NK-92 treated with Interleukin-12 subunit alpha and Interleukin-12 subunit beta, amount 100 ng/mL, for 24 hours (cell line): ENCODE measurements at places on chromosomes 5 and 9.

- no peak for DNase-seq
These were observed 113.7 kb upstream of the LMX1B start for GRCh38 chr9:126499911-126500599.

- DNase-seq = no peak
These were observed 143.7 kb downstream of the SCAMP1 start for GRCh38 chr5:78503958-78504653.

DNA sequence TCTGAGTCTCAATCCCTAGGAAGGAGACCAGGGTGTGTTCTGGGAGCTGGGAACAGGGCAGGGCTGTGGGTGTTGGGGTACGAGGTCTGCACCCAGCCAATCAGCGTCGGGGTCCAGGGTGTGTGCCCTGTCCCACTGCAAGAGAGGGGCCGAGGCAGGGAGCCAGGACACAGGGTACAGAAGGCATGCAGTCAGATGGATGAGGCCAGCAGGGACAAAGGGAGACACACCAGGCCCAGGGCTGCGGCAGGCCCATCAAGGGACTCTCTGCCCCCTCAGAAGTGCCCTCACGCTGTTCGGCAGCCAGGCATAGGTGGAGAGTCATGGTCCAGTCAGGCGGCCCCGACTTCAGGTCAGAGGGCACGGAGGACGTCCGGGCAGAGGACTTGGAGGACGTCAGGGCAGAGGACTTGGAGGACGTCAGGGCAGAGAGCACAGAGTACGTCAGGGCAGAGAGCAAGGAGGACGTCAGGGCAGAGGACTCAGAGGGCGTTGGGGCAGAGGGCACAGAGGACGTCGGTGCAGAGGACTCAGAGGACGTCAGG lies 28.8 kb upstream of the ADAMTS2 start:
- DNase-seq = no peak

DNA sequence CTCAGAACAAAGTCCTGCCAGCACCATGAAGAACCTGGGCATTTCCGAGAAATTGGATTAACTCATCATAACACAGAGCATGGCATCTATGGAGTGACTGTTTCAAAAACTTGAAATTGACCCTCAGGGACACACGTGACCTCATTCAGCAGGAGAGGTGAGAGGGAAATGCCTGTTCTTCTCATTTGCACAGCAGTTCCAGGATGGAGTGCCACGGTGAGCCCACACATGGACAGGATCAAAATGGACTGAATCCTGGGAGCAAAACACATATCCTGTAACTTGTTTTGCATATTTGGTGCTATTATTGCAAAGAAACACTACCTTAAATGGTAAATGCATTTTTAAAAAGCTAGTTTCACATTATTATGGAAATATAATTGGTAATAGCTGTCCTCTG lies 256.1 kb upstream of the IRX2 start:
- no peak for DNase-seq

DNA sequence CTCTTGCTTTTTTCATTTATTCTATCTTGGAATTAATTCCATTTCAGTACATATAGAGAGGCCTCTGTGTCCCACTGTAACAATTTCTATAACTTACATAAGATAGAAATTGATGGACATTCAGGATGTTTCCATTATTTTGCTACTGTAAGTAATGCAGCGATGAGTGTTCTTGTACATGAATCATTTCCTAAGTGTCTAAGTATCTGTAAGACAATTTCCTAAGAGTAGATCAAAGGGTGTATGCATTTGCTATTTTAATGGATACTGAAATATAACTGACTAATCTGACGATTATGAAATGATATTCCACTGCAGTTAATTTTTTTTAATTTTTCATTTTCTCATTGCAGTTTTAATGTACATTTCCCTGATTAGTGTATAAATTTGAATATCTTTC lies 23.0 kb upstream of the RBM22 start:
- no peak for DNase-seq

DNA sequence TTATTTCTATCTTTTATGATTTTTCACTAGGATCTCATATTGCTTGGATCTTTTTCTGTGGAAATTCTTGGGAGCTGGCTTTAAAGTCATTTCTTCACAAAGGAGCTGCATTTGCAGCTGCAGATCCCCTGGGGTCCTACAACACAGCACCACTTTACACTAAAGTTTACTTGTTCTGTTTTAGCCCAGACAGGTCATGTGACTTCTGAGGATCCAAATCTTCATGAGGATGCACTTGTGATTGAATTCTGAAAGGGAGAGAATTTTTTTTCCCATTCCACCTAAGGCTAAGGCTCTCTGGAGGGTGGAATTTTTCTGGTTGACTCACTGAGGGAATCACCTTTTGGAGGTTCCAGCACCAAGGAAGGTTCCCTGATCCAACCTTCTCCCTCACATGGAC lies 43.4 kb downstream of the ACOT12 start:
- no peak for DNase-seq

DNA sequence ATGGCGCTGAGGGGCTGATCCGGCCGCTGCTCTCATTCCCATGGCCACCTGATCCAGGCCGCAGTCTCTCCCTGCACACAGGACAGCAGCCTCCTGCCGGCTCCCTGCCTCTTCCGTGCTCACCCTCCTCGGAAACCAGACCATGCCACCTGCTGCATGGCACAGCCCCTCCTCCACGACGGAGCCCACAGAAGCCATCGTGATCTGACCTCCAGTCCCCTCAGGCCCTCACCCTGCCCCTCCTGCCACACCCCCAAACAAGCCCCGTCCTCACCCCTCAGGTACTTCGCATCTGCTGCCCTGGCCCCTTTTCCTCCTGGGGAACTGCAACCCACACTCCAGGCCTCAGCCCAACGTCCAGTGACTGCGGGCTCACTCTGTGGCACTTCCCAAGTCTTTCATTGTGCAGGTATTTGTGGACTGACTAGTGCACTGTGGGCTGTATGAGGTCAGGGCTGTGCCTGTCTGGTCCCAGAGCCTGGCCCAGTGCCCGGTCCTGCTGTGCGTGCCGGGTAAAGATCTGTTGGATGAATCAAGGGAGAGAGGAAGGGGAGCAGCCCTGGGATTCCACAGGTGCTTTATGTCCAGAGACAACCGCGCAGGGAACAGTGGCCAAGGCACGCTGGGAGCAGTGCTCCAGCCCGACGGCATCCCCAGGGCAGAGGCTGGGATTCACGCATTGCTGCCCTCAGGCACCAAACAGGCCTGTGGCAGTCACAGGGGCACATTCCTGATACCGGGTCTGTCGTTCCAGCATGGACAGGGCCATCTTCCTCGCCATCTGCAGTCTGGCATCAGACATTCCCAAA lies 86.1 kb downstream of the ADAMTS2 start:
- no peak for DNase-seq

- no peak for DNase-seq
These were observed 38.9 kb upstream of the TRAF1 start for GRCh38 chr9:120965344-120966012.

DNA sequence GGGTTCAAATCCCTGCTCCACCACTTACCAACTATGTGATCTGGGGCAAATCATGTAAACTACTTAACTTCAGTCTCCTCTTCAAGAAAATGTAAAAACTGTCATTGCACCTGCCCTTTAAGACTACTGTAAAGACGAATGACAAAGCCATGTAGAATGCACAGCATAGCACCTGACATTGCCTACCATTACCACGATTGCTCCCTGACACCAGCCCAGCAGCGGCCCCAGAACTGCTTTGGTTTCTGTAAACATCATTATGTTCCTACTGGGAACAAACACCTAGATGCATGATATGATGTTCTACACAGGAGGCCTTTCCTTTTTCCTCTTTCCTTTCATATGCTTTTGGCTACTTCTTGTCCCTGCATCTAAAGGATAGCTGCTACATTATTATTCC lies 23.1 kb upstream of the PLPP6 start:
- DNase-seq = no peak

GRCh38 chr5:16037121-16037845 lies 142.3 kb downstream of the MARCHF11 start:
- no peak for DNase-seq

GRCh38 chr5:82375488-82376244 lies 97.5 kb upstream of the RPS23 start:
- DNase-seq = no peak

DNA sequence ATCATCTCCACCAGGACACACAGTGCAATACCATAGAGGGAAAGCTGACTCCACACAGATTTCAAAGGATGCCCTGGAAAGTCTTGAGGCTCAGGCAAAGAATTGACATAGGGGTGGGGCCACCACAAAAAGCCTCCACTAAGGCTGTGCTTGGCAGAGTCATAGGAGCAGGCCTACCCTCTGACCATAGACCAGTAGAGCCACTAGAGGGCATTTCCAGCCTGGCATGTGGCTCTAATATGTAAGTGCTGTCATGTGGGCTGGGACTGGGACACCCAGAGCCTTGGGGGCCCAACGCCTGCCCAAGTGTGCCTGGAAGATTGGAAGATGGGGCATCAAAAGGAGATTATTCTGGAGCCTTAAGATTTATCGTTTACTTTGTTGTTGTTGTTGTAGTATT lies 726.0 kb downstream of the DNAH5 start:
- DNase-seq = no peak

DNA sequence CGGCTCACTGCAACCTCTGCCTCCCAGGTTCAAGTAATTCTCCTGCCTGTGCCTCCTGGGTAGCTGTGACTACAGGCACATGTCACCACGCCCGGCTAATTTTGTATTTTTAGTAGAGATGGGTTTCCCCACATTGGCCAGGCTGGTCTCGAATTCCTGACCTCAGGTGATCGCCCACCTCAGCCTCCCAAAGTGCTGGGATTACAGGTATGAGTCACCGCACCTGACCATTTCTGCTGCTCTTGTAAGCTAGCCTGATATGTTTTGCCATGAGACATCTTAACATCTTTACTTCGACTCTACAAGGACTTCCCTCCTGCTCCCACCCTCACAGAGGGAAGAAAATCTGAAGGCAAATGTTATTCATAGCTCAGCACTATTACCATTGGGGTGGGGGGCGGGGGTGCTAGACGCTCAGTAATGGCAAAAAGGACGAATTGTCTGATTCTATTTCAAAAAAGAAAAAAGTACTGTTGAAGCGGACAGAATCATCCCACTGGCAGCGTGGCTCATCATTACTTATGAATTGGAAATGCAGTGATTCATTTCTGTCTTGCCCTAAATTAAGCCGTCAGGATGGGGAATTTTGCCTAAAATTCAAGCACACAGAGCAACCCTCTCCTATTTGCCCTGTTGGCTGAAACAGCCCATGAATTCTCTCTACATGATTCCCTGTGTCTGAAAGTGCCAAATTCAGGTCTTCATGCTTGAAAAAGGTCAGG lies 46.4 kb upstream of the WWC1 start:
- DNase-seq = no peak

- no peak for DNase-seq
These were observed 487.2 kb upstream of the ST8SIA4 start for GRCh38 chr5:101390151-101390908.

DNA sequence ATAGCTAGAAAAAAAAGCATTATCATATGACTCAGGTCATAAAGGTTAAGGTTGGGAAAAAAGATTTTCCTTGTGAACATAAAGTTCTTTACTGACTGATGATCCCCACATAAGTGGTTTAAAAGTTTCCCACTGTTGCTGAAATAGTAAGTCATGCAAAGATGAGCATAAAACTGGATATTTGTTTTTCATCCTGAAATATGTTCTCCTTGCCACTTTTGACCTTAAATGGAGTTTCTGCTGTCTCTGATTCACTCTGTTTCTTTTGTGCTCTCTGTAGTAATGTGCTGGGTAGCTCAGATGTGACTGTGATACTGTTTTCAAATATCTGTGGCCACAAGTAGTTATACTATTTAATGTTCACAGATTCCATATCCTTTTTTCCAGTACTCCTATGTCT lies 162.5 kb upstream of the GAS1 start:
- DNase-seq = no peak

DNA sequence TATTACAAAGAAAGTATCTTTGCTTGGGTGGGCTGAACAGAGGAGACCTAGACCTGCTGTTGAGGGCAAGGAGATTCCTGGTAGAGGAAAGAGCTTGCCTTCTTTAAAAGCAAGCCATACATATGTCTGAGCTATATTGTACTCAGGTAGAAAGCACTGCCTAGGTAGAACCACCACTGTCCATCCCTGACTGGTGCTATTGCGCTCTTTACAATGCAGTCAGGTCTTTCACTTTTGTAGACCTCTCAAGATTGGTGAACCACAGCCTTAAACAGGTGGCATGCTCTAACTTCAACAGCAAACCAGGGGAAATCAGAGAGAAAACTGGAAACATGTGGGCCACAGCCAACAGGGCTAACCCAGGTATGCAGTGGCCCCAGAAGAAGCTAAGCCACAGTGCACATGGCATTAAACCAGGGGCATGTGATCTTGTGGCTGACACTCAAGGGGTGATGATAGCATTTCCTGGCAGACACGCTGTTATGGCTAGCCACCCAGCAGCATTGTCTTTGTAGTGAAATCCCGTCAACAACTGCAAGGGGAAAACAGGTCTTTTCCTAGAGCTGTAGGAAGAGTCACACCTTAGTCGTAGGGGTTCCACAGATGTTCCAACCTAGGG lies 253.9 kb upstream of the PCSK5 start:
- DNase-seq = no peak

GRCh38 chr5:181192337-181193046 lies 12.5 kb downstream of the TRIM7 start:
- DNase-seq = no peak

- no peak for DNase-seq
These were observed 194.3 kb downstream of the ARHGEF28 start for GRCh38 chr5:73820326-73820725.

- no peak for DNase-seq
These were observed 67.6 kb upstream of the RNF130 start for GRCh38 chr5:180138976-180139730.

DNA sequence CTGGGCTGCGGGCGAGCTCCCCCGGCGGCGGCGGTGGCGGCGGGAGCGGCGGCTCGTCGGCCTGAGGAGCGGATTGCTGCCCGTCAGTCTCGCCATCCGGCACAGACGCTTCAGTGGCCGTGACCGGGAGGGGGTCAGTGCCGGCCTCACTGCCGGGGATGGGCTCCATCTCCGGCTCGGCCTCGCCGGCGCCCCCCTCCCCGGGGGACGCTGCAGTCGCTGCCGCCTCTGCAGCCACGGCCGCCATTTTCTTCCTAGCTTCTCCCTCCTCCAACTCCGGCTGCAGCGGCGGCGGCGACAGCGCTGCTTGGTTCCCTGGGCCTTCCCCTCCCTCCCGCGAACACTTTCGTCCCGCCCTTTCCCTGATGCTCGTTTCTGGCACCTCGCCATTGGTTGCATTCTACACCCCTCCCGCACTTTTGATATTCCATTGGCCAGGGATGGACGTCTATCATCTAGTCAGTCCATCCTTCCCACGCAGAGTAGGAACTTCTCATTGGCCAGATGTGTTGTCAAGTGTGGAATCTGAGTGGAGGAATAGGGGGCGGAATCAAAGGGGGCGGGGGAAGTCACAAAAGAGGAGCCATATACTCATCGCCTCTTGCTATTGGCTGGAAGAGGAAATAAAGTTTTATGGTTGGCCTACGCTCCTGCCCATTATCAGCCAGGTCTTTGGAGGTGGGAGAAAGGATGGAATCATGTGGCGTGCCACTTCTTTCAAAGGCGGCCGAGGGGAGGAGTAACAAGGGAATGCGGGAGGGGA lies at the start of gene PWWP2A:
PWWP2A (minus strand) TSS at position 309 of the 763 bp plus-strand sequence; CDS start at position 247, 62 bp downstream.
- peak; percentile 95 for DNase-seq
